ENCODE measurements at places on chromosomes 4 and X.

- DNase-seq = no peak
Observed at GRCh38 chr4:84691800-84692199, 108.9 kb downstream of the CDS1 start.

GRCh38 chr4:15811703-15812337 lies 33.7 kb downstream of the CD38 start:
- no peak for DNase-seq

DNA sequence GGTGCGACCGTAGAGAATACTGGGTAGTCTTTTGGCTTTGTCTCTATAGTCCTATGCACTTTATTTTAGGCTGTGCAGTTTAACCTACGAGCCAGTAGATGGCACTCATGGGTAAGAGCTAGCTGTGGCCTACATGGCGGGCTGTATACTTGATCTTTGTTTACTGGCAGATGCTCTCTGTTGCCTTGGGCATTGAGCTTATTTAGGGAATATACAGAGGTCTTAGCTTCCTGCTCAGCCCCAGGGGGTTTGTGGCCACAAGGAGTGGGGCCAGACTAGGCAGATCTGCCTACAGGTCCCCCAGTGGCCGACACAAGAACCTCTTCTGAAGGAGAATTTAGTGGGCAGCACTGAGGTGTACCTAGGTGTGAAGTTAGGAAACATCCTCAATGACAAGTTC lies 227.6 kb upstream of the HDX start:
- no peak for DNase-seq

DNA sequence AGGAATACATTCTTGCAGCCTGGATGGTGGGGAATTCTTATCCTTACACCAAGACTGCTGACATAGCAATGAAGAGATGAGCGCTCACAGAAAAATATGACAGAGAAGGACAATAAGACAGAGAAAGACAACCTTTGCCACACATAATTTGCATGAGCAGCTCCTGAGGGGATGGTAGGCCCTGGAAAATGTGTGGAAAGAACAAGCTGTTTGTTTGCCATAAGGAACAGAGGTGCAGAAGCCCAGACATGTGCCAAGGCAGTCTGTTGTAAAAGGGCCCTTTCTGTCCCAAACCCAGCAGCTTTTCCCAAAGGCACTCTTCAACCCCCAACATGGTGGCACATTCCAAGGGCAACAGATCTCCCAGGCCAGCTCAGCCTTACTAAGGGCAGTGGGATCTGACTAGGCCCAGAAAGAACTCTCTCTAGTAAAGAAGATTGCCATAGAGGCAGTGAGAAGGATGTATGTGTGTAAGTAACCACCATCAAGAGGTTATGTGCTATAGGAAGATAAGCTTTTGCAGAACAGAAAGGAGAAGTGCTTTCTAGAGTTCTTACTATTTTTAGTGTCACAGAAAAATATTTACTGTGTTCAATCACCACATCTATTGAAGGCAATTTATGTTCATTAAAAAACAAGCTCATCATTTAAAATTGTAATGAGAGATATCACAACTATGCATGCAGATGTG lies 287.0 kb upstream of the RASGEF1B start:
- DNase-seq = no peak

GRCh38 chrX:24371391-24371972 lies 11.0 kb downstream of the SUPT20HL1 start:
- DNase-seq = peak; percentile 28

- no peak for DNase-seq
Observed at GRCh38 chrX:120136128-120136527, 20.4 kb upstream of the RHOXF1 start.

- DNase-seq = no peak
Observed at GRCh38 chrX:101051153-101051548, 760 bp downstream of the TRMT2B start.

GRCh38 chr4:144906181-144906925 lies 191.6 kb downstream of the ANAPC10 start:
- no peak for DNase-seq

GRCh38 chr4:106615961-106616360 lies 247.4 kb upstream of the GIMD1 start:
- no peak for DNase-seq

GRCh38 chr4:102678107-102678506 lies 82.7 kb downstream of the MANBA start:
- no peak for DNase-seq

DNA sequence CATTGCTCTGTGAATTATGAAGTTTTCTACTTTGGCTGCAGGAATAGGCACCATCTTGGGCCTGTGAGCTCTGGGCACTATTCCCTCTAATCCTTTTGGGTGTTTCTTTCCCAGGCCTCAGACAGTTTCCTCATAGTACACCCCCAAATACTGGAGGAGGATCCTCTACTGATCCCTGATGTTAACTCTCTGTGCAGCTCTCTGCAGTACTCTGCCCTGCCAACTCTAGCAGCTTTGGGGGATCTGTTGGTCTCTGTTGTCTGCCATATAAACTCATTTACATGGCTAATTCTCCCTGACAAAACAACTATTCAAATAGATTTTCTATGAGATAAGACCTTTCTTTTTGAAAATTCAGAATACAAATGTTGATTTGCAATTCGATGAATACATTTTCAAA lies 29.9 kb downstream of the USP53 start:
- no peak for DNase-seq

DNA sequence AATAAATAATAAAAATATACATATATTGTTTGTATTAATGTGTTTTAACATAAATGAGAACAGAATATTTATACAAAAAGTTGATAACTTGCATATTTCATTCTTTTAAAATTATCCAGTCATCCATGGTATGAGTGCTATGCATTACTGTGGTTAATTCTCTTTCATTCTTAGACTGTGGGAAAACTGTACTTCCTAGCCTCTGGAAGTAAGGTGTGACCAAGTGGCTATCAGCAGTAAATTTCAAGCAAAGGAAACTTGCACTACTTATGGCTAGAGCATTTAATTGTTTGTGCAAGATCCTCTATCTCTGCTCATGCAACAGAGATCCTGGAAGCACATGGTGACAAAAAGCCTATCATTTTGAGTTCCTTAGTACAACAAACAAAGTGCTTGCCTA lies 1054.5 kb upstream of the PABPC4L start:
- DNase-seq = no peak

GRCh38 chr4:73985528-73985852 lies 2.5 kb downstream of the PPBP start:
- no peak for DNase-seq

DNA sequence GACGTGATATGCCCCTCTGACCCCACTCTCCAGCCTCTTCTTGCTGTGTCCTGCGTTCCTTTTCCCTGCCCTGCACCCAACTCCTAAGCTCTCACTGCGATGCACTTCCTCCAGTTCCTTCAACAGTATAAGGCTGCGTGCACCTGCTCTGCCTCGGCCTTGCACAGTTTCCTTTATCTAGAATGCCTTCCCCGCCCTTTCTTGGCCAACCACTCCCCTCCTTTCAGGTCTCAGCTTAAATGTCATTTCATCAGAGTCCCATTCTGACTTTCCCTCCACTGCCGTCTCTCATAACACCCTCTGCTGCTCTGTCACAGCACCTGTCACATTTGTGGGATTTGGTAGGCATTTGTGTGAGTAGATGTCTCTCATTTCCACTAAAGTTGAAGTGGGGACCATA lies 58.4 kb upstream of the NEIL3 start:
- no peak for DNase-seq

GRCh38 chr4:64584981-64585557 lies 175.8 kb upstream of the TECRL start:
- no peak for DNase-seq

DNA sequence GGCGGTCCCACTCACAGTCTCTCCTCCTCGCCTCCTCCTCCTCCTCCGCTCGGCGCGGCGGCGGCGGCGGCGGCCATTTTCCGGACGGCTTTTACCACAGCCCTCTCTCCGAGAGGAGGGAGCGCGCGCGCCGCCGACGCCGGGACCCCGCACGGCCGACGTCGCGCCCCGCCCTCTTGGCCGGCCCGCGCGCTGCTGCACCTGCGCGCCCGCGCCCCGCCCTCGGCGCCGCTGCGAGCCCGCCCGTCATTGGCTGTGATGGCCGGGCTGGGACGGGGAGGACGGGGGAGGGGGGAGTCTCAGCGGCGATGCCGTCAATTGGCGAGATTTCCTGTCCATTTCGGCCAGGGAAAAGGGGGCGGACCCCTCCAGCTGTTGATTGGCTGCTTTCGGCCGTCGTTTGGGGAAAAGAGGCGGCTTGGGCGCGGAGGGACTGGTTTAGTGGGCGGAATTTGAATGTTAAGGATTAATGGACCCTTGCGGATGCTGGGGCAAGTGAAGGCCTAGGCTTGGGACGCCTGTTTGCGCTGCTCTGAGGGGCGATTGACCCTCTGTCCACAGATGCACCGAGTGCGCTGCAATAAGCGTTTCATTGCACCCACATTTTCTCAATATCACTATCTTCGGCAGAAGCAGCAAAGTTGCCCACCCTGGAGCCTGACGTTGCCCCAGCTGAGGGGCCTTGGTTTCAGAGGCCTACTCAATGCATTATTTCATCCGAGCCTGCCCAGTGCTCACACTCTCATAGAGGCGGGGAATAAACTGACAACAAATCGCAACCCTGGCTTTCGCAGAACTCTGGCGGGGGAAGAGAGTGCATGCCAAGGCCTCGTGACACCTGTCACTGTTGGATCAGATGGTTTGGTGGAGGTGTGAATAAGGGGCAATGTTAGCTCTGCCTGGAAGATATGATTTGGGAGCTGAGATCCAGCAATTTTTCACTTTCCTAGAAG lies at the start of gene MECP2:
TSS of gene MECP2 (minus strand) at position 129 of the 953 bp plus-strand sequence.
- peak; percentile 71 for DNase-seq

DNA sequence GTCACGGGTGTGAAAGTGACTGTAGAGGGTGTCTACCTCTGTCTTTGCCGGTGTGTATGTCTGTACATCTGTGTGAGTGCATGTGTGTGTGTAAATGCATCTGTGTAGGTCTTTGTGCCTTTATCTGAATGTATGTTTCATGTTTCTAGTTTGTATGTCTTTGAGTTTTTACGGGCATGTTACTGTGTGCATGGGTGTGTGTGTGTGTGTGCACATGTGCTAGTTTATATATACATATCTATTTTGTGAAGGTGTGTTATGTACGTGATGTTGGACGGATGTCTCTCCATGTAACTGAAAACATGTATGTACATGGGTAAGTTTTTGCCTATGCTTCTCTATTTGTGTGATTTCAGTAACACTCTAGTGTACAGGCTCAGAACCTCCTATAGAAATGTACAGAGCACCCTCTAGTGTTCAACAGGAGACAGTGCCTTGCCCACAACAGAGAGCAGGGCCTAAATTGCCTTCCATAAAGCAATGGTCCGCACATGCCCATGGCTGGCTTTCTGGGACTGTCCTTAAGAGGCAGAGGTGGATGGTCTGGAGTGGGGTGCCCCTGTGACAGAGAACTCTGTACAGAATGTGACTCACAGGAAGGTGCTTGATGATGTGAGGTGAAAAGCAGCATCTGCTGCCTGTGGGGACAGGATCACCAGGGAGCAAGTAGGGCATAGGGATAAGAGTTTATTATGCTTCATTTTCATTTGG lies 343.5 kb downstream of the RAPGEF2 start:
- no peak for DNase-seq

DNA sequence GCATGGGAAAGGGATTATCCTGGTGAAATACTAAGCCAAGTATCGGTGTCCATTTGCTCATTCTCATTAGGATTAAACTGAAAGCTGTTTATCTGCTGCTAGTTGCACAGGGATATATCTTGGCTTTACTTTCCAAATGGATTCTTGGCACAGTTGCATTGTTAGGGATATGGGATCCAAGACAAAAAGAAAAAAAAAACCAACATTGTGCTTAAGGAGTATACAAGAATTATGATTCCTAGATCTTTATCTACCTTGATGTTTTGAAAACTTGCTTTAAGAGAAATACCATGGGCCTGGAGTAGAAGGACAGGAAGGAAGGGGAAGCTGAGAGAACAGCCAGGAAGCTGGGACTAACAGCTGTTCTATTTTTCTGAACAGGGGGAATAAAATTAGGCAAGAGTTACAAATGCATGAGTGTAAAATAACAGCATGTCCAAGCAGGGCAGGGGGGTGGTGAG lies 107.6 kb downstream of the ATXN3L start:
- no peak for DNase-seq

GRCh38 chr4:169900241-169900845 lies 125.9 kb downstream of the MFAP3L start:
- no peak for DNase-seq

DNA sequence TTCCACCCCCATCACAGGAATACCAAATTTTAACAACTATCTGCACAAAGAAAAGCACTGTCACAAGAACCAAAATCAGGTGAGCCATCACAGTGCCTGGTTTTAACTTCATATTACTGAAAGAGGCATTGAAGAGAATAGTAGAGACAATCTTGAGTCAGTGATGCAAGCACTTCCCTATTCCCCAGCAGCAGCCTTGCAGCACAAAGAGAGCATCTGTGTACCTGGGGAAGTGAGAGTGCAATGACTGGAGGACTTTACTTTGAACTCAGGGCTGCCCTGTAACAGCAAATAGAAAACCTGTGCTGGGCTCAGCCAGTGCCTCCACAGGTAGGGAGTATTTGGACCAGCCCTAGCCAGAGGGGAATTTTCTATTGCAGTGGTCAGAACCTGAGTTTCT lies 361.8 kb downstream of the TEX13C start:
- DNase-seq = no peak

- DNase-seq = no peak
Observed at GRCh38 chr4:77376788-77377460, 219.9 kb downstream of the CCNG2 start.

GRCh38 chr4:8847764-8848163 lies 23.9 kb downstream of the HMX1 start:
- DNase-seq = no peak

GRCh38 chr4:6598127-6598526 lies 23.1 kb downstream of the MAN2B2 start:
- DNase-seq = no peak

GRCh38 chr4:35963383-35963782 lies 280.9 kb downstream of the ARAP2 start:
- DNase-seq = no peak

- no peak for DNase-seq
Observed at GRCh38 chrX:72317139-72317538, 11.4 kb upstream of the CITED1 start.

GRCh38 chr4:118254368-118254767 lies 98.4 kb downstream of the PRSS12 start:
- DNase-seq = no peak

DNA sequence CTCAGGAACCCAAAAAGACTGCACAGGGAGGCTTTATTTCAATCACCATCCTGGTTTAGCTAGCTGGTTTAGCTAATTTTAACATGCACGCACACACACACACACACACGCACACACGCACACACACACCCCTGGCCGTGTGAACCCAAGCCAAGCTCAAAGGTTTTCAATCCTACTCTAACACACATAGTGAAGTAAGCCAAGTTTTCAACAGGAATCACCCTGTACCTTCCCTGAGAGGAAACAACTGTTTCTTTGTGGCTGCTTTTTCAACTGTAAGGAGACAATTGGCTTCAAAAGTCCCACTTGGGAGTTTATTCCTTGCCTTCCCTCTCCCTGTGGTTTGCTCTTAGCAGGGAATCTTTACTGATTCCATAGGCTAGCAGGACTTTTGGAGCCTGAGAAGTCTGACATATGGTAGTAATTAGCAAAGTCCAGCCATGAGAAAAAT lies 98.9 kb upstream of the BMP3 start:
- no peak for DNase-seq
